Stimulated activated CD8-positive, alpha-beta memory T cell treated with anti-CD3 and anti-CD28 coated beads, Interleukin-15, amount 100 ng/mL, for 24 hours (primary cell): ENCODE measurements at places on chromosomes 2 and 18.

- no peak for DNase-seq
Measured at GRCh38 chr2:120391911-120392665, 46.2 kb downstream of the INHBB start.

DNA sequence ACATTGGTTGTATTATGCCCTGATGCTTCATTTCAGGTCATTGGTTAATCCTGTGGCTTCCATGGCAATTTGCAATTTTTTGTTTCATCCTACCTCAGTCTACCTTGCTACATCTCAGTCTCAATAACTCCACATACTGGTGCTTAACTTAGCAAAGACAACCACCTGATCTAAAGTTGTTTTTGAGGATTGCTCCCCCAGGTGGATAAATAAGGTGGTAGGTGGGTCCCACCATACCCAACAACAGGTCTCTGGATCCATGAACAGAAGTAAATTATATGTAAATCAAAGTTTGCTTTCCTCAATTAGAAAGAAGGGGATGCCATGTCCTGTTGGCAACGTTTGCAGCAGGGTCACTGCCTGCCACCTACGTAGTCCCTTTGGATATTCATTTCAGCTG lies 7.0 kb downstream of the XIRP2 start:
- no peak for DNase-seq

DNA sequence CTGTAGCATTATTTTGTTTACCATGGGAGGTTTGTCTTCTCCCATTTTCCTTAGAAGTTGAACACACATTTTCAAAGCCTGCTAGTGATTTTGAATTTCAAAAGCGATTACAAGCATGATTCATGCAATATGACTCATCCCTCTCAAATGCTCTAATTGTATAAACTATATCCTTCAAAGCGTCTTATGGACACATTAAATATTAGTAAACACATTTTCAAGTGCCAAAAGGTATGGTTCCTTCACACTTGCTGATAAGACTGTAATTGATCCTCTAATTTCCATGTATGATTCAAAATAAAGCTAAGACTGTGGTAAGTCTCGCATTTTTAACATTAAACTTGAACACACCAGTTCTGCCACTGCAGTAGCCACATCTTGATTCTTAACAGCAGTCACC lies 512.9 kb downstream of the LRRTM4 start:
- DNase-seq, result no peak

DNA sequence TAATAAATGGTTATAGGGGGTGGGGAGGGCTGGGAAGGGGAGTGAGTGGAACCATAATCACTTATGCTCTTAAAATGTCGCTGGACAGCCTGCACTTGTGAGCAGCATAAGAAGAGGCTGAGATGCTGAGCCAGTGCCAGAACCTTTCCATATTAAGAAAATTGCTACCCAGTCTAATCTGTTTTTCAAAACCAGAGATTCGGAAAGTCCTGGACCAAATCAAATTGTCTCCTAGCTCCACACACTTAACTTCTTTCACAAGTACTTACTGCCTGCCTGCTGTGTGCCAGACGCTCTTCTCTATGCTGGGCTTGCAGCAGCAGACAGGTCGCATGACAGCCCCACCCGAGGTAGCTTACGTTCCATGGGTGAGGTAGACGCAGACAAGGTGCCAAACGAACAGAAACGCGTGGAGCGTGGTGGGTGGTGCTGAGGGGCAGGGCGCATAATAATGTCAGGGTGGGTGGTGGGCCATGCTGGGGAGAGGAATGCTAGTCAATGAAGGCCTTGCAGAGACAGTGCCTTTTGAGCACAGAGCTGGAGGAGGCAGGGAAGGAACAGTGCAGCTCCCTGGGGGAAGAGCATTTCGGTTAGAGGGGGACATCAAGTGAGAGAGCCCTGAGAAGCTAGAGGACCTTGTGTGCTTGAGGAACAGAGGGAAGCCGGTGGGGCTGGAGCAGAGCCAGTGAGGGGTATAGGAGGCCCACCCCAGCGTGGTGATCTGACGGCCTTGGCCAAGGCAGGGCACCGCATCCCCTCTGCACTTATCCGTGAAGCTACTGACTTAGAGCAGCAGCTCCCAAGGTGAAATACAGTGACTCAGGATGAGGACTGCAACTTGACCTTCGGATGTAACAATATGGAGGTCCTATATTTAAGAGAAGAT lies 123.5 kb upstream of the DAPL1 start:
- DNase-seq, result no peak

DNA sequence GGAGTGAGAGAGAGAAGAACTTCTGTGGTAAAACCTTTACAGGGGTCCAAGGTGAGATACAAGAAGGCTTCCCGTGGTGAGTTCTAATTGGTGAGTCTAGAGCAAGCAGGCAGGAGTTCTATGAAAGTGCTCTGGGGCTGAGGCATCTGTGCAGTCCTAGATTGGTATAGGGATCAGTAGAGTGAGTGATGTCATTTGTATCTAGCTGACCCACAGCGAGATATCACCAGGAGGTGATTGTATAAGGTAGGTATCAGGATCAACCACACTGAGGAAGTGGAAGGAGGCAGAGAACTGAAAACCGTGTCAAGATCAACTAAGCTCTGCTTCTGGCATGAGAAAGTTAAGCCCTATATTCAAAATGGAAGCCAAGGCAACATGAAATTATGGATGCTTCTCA lies 1648.9 kb upstream of the TMEFF2 start:
- DNase-seq, result no peak

DNA sequence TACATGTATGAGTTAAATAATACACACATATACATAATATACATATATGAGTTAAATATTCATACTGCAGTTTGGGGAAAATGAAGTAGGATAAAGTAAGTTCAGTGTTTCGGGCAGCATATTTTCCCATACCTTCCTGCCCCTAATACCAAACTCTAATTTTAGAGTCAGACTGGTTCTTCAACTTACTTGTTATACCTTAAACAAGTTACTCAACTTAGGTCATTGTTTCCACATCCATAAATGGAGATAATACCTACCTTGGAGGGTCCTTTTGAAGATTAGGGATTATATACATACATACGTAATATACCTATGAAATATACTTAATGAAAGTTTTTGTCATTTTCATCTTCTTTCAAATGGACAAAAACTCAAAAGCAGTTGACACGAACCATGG lies 8.4 kb downstream of the MEMO1 start:
- no peak for DNase-seq

- DNase-seq, result no peak
Measured at GRCh38 chr18:28005164-28005563, 171.8 kb downstream of the CDH2 start.

DNA sequence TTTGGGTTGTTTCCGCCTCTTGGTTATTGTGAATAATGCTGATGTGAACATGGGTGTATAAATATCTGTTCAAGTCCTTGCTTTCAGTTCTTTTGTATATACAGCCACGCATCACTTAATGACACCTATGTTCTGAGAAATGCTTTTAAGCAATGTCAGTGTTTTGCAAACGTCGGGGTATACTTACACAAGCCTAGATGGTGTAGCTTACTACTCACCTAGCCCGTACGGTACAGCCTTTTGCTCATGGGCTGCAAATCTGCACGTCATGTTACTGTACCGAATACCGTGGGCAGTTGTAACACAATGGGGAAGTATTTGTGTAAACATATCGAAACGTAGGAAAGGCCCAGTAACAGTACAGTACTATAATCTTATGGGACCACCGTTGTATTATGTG lies 12.4 kb downstream of the RALB start:
- no peak for DNase-seq

DNA sequence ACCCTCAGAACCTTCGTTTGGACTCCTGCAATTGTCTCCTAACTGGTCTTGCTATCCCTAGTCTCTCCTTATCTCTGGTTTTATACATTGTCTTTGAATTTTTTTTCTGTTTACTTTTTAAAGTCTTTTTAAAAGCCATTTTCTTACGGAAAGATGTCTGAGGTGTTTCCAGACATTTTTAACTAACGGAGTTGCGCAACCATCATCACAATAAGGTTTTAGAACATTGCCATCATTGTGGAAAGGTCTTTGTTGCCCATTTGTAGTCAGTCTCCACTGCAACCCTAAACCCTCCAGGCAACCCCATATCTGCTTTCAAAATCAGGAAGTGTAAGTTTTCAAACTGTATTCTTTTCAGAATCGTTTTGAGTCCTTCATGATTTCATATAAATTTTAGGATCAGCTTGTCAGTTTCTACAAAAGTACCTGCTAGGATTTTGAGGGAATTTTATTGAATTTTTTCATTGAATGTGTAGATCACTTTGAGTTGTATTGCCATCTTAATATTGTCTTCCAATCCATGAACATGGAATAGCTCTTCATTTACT lies 46.3 kb downstream of the ANKRD12 start:
- no peak for DNase-seq

DNA sequence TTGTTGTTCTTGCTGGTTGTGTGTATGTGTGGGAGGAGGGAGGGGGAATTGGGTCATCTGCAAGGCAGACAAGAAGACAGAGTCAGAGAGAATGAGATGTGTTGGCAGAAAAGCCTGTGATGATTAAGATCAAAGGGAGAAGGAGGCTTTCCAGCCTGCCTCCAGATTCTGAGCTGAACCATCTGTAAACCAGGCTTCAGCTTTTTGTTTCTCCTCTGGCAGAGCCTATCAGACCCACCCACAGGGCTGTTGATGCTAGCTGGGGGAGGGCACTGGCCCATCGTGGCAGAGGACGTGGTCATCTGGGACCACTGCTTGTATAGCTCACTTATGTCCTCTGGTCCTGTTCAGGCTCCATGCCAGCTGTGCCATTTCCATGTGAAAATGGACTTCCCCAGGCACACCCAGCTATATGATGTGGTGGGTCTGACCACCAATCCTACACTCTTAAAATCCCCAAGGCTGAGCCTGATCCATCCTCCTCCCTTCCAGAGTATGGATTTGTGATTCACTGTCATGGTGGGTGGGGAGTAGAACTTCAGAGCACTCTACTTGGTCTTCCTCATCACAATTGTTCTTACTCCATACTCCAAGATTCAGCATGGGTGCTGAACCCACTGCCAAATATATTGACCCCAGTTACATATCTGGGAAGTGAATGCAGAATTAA lies 27.8 kb upstream of the COL6A3 start:
- no peak for DNase-seq

DNA sequence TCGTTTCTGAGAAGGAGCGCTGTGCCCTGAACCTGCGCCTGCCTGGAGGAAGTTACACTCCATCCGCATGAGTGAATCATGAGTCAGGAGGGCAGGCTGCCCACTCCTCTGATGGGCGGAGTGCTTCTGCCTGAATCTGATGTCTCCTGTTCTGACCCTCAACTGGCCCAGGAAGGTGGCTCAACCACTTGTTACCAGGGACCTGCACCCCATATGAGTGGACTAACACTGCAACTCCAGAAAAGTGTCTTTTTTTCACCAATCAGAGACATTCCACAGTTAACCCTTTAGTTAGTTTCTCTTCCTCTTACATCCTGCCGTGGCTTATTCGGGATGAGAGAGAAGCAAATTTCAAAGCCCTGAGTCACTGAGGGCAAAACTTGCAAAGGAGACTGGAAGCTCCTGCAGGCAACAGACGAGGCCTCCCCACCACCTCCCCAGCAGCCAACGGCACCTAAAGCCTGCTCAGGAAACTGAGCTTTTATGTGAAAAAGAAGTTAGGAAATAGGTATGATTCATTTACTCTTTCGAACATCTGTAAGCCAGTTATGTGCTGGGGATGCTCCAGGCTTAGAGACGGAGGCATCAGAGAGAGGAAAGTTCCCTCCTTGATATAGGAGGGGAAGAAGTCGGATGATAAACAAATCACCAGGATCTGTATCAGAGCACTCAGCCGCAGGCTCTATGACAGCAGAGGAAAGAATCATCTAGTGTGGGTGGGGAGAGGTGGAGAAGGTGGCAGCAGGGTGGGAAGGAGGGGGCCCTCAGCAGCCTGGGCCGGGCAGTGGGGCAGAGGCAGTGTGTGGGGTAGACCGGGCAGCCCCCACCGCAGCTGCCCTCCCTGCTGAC lies 30.9 kb downstream of the MBP start:
- DNase-seq, result no peak

DNA sequence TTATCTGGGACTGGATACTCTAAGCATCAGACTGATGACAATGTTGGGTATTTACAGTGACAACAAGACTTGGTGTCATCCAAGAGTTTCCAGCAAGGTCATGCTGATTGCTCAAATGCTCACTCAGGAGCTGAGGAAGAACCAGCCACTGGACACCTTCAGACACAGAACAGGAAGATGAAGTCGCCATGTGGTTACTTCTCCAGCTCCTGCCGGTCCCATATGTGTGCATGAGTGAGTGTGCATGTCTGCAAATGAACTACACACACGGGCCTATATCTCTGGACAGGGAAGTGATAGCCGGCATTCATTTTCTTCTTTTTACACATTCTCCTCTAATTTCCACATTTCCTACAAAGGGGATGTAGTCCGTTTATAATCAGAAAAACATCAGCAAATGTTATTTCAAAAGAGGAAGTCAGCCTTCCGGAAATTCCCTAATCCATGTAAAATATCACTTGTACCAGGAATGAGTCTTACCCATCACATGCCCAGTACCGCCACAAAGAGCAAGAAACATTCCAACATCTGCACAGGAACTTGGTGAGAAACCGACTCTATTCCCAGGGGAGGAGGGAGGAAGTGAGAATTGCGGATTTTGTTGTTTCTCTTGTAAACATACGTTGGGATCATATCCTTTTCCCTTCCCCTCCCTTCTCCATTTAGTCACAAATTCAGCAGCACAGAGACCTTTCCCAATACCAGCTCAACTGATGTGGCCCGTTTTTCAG lies 10.8 kb downstream of the RFX8 start:
- no peak for DNase-seq
